ENCODE measurements at places on chromosomes 7 and 10.

DNA sequence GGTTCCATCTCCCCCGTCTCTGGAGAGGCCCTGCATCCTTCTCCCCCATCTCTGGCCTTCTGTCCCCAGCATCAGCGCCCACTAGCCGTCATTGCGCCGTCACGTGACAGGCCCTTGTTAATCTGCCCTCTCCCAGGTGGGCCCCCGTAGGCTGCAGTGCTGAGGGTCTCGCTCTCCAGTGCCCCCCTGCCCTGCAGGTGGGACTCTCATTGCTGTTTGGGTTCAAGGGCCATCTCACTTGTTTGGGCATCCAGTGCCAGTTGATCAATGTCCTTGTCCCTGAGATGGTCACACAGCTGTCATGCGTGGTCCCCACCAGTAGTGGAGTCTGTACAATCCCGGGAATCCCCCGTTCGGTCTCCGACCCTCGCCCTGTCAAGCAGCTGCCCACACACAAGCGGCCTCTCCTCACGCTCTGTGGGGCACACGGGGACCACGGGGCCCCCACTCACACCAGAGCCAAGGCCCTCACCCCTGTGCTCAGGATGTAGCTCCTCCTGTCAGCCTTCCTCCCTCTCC lies 114.0 kb downstream of the INPP5A start:
- H3K27me3 ChIP-seq = no peaks in the 10 kb centered on the region
- no peaks in the 10 kb centered on the region for H3K4me1 ChIP-seq
- no peak for DNase-seq

DNA sequence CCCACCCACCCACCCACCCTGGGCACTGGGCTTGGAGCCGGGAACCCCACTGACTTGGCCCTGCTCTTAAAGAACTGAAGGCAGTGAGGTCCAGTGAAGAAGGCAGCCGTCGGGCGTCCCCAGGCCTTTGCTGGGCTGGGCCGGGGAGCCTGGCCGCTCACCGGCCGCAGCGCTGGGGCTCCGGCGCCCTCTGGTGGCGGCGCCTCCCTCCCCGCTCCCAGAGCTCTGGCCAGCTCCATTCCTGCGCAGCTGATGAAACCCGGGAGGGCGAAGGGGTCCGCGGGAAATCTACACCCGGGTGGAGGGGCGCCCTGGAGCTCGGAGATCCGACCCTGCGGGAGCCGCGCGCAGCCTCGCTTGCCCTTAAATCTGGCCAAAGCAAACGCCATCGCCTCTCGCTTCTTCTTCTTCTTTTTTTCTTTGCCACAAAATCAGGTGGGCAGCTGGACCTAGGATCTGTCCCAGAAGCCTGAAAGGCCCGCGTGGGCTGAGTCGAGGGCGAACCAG lies 1.7 kb upstream of the CXCL12 start:
- no peaks in the 10 kb centered on the region for H3K4me1 ChIP-seq
- no peaks in the 10 kb centered on the region for H3K36me3 ChIP-seq
- no peaks in the 10 kb centered on the region for H3K27me3 ChIP-seq
- DNase-seq = no peak

GRCh38 chr7:84813376-84813775 lies 373.5 kb downstream of the SEMA3D start:
- H3K27me3 ChIP-seq = no peaks in the 10 kb centered on the region
- no peak for DNase-seq
- no peaks in the 10 kb centered on the region for H3K4me1 ChIP-seq
- H3K27ac ChIP-seq = no peak overlapping the region

DNA sequence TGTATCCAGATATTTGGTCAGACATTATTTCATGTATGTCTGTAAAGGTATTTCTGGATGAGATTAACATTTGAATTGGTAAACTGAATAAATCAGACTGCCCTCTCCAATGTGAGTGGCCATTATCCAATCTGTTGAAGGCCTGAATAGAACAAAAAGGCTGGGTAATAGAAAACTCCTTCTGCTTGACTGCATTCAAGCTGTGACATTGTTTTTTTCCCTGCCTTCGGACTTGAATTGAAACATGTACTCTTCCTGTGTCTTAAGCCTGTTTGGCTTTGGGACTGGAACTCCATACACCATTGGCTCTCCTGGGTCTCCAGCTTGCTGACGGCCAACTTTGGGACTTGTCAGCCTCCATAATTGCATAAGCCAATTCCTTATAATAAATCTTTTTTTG lies 36.0 kb upstream of the ARHGAP21 start:
- no peaks in the 10 kb centered on the region for H3K4me1 ChIP-seq
- no peak overlapping the region for H3K27ac ChIP-seq
- no peak for DNase-seq
- no peaks in the 10 kb centered on the region for H3K36me3 ChIP-seq
- no peak overlapping the region for H3K4me3 ChIP-seq

DNA sequence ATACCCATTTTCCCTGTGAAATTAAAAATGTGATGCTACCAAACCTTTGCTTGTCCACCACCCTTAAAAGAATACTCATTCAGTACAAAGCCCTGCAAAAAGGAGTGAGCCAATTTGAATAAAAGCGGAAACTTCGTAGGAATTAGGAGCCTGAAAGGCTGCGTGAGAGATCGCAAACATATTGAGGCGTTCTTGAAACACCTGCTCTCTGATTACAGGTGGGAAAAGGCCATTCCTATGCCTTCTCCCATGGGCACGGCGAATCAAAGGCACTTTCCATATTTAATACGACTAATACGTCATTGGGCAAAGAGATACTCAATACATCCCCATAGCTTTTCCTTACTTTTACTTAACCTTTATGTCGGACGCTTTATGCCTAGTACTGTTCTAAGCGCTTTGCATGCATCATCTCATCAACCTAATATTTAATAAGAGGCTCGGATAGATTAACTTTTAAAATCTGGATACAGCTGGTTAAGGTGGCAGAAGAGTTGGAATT lies 30.9 kb upstream of the KMT2E start:
- DNase-seq = no peak
- H3K27me3 ChIP-seq = no peaks in the 10 kb centered on the region
- peak overlapping the region; percentile 80 for H3K4me3 ChIP-seq
- peaks cover 3% of the 10 kb centered on the region for H3K36me3 ChIP-seq

- no peaks in the 10 kb centered on the region for H3K36me3 ChIP-seq
- no peaks in the 10 kb centered on the region for H3K27me3 ChIP-seq
- H3K4me1 ChIP-seq = no peaks in the 10 kb centered on the region
- no peak for DNase-seq
- H3K27ac ChIP-seq = no peak overlapping the region
Measured at GRCh38 chr10:34520510-34520909, 294.6 kb downstream of the PARD3 start.

- H3K36me3 ChIP-seq = no peaks in the 10 kb centered on the region
- H3K27ac ChIP-seq = no peak overlapping the region
- H3K27me3 ChIP-seq = no peaks in the 10 kb centered on the region
- no peak overlapping the region for H3K4me3 ChIP-seq
Measured at GRCh38 chr7:151094675-151095074, 8.4 kb downstream of the AGAP3 start.

DNA sequence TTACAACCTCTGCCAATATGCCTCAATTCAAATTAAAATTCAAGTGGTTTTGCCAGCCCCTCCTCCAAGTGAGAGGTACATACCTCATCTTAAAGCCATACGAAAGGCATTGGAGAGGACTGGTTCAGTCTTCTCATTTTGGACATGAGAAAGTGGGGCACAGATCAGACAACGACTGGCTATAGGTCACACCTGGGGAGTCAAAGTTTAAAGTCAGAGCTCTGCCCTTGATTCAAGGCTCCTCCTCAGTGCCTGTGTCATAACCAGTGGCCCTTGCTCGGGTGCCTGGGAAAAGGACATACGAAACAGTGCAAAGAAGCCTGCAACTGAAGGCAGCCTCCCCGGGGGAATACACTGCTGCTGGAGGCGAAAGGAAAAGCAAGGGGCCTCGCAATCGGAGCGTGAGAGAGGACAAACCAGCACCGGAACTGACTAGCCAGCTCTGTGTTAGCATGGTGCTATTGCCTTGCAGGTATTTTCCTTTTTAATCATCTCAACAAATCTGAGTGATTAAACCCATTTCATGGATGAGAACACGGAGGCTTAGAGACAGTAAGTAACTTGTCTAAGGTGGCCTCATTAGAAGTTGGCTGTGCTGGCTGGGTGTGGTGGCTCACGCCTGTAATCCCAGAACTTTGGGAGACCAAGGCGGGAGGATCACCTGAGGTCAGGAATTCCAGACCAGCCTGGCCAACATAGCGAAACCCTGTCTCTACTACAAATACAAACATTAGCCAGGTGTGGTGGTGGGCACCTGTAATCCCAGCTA lies 1.1 kb upstream of the MTPAP start:
- H3K4me1 ChIP-seq = peaks cover 20% of the 10 kb centered on the region
- no peak overlapping the region for H3K4me3 ChIP-seq

GRCh38 chr7:82945480-82945879 lies 217.2 kb downstream of the PCLO start:
- no peaks in the 10 kb centered on the region for H3K4me1 ChIP-seq
- no peaks in the 10 kb centered on the region for H3K27me3 ChIP-seq
- no peak overlapping the region for H3K27ac ChIP-seq
- no peak for DNase-seq
- H3K36me3 ChIP-seq = no peaks in the 10 kb centered on the region

- no peak overlapping the region for H3K27ac ChIP-seq
- no peak overlapping the region for H3K4me3 ChIP-seq
- no peaks in the 10 kb centered on the region for H3K27me3 ChIP-seq
- H3K4me1 ChIP-seq = no peaks in the 10 kb centered on the region
- DNase-seq = no peak
Measured at GRCh38 chr7:85172530-85172941, 14.3 kb downstream of the SEMA3D start.

DNA sequence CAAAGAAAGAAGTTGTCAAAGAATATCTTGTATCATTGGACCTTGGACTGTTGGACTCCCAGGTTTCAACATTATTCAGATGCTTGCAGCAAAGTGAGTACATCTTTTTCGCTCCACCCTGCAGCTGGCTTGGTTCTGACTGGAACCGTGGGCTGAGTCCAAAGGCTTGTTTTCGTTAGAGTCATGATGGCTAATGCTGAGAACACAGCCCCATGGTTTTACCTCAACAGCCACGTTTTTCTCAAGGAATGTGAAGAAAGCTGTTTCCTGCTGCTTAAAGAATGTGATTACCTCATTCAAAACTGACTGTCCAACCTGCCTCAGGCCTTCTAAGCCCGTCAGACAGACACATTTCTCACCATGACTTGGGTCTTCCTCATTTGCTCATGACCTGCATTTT lies 69.5 kb downstream of the STEAP1B start:
- no peak overlapping the region for H3K4me3 ChIP-seq
- H3K4me1 ChIP-seq = peaks cover 26% of the 10 kb centered on the region
- H3K27me3 ChIP-seq = no peaks in the 10 kb centered on the region
- H3K36me3 ChIP-seq = no peaks in the 10 kb centered on the region
- DNase-seq = no peak
- no peak overlapping the region for H3K27ac ChIP-seq

DNA sequence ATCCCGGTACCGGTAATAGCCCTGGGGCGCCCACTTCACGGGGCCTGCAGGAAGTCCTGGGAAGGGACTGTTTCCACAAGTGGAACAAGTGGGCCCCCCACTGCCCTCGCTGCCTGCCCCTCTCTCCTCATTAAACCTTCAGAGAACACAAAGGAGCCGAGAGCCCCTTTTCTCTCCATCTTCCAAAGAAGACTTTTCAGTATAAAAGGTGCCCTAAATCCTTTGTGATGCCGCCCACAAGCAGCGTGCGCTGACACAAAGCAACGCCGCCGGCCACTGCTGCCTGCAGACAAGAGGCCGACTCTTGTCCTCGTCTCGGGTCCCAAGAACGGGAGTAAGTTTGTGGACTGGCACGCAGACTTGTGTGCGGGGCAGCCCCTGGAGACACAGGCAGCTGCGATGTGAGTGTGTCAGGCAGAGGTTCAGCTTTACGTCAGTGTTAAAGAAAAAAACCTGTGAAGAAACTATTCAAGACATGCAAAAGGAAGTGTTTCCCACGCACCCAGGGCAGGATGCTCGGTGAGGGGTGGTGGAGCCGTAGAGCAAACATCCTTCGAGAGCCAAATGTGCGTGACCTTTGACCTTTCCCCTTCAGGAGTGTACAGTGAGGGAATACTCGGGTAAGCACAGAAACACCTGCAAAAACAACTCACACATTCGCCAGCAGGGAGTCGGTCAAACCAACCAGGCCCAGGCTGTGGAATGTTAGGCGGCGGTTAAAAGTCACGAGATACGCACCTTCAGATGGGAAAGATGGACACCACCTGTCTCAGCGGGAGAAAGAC lies 118.2 kb downstream of the VIPR2 start:
- H3K4me3 ChIP-seq = no peak overlapping the region
- H3K27me3 ChIP-seq = no peaks in the 10 kb centered on the region
- no peak overlapping the region for H3K27ac ChIP-seq
- H3K4me1 ChIP-seq = peaks cover 9% of the 10 kb centered on the region
- H3K36me3 ChIP-seq = no peaks in the 10 kb centered on the region

DNA sequence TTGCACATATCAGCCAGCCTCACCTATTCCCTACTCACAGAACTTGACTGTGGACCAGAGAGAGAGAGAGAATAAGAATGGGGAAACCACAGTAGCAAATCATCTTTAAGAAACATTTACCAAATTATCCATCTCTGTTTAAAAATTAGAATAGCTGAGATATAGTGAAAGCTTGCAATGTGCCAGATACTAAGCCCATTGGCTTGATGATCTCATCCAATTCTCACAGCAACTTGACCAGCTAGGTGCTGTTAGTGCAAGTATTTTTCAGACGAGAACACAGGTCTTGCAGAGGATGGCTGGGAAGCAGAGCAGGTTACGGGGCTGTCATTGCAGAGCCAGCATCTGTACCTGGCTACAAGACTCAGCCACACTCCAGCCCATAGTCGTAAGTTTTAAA lies 50.9 kb downstream of the KLF6 start:
- no peak overlapping the region for H3K27ac ChIP-seq
- no peaks in the 10 kb centered on the region for H3K4me1 ChIP-seq
- H3K27me3 ChIP-seq = no peaks in the 10 kb centered on the region
- no peaks in the 10 kb centered on the region for H3K36me3 ChIP-seq

GRCh38 chr10:77800738-77801266 lies 125.8 kb downstream of the DLG5 start:
- no peaks in the 10 kb centered on the region for H3K4me1 ChIP-seq
- no peaks in the 10 kb centered on the region for H3K36me3 ChIP-seq
- no peak overlapping the region for H3K4me3 ChIP-seq
- DNase-seq = no peak
- H3K27me3 ChIP-seq = no peaks in the 10 kb centered on the region

- DNase-seq = no peak
- H3K36me3 ChIP-seq = no peaks in the 10 kb centered on the region
- H3K4me3 ChIP-seq = no peak overlapping the region
- no peaks in the 10 kb centered on the region for H3K4me1 ChIP-seq
- H3K27me3 ChIP-seq = no peaks in the 10 kb centered on the region
Measured at GRCh38 chr7:115340828-115341227, 418.9 kb downstream of the MDFIC start.
